CD4-positive, alpha-beta T cell treated with Interleukin-17A for 1 hour (primary cell): ENCODE measurements at places on chromosomes 16 and 17.

DNA sequence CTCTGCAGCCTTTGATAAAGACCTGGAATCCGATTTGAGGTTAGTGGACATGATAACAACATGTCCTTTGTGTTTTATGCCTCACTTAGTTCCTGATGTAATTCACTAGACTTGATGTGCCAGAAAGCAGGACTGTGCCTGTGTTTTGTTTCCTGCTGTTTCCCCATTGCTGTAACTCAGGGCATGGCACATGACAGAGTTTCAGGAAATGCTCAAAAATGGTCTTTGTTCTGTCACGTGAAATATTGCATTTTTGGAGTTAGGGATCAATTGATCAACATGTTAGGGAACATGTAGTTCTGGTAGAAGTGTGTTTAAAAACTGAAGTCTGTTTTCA, 32.8 kb downstream of the DHX38 start:
- no peak for DNase-seq

DNA sequence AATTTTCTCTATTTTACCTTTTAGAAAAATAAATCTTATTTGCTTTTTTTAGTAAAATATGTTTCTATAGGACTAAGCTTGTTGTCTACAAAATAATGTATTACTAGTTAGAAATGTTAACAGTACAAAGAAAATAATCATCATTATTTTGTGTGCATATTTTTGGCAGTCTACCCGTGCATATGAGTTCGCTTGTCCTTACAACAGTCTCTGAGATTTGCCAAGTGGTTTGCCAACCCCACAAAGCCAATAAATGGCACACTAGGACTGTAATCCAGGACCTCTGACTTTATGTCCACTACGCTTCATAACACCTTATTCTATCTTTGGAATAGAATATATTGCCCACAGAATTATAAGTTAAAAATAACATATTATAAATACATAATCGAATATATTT, 152.0 kb downstream of the KCNJ2 start:
- DNase-seq: no peak

DNA sequence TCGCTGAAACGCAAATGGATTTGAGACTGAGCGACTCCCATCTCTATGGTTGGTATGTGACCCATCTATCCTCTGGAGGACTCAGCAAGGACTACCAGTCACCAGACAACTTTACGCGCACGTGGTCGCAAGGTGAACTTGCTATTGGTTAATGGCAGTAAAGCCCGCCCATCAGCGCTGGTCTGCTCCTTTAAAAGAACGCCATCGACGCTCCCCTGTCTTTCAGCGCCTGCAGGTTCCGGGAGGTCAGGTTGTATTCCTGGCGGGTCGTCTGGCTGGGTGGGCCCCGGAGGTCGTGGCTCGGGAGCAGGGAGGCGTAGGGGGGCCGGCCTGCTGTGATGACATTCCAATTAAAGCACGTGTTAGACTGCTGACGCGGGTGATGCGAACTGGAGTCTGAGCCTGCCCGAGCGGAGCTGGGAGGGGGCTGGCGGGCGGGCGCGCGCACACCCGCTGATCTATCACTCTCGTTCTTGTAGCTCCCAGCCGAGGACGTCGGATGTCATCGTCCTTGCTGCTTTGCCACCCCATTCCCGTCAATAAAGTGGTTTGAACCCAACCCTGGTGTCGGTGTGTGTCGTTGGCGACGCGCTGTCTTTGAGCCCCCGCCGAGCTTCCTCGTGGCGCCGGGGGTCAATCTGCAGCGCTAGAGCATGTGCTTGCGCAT, 15.9 kb upstream of the ERN1 start:
- peak; percentile 98 for DNase-seq

DNA sequence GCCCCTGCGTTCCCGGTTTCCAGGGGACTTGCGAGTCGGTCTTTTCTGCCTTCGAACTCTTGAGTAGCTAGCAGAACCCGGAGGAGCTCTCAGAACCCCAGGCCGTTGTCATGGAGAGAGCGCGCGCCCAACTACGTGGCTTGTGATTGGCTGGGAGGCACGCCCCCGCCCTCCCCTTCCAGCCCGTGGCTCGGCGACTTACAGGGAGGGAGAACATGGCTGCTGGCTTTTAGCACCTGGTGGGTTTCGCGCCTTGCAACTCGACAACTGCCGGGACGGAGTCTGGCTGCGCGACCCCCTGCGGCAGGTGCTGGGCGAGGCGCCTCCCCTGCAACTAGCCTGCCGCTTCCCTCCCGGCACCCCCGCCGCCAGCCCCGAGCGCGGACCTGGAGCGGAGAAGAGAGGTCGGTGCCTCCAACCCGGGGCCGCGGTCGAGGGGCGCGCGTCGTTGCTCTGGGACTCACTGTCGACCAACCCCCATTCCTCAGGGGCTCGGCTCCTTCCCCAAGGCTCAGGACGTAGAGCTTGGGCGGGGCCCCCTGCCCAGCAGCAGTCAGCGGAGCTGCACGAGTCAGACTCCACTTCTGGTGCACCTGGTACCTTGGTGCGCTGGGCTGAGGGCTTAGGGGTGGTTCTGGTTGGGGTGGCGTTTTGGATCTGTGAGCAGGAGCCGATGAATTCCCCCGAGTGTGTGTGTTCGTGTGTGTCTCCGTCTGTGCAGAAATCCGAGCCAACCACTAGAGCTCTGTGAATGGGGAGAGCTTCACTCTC, 9.0 kb upstream of the ZFP90 start:
- peak; percentile 92 for DNase-seq

- no peak for DNase-seq
Observed at GRCh38 chr16:76531236-76531635, 254.0 kb downstream of the CNTNAP4 start.

DNA sequence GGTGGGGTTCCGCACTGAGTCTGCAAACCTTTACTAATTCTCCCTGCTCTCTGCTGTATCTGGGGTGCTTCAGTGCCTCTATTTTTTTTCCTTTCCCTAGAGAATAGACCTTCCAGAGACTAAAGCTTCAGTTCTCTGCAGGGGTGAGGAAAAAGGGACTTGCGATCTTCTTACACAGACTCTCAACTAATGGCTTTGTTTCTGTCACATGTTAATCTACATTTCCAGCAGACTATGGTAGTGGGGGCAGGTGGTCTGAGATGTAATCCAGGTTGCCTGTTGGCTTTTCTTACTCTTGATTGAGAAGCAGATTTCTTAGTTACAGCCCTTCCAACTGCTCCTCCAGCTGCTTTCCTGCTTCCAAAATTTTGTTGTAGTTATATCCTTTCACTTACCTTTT, 229.0 kb upstream of the NLRP1 start:
- DNase-seq: no peak
